ENCODE measurements at places on chromosomes 6 and 20.

GRCh38 chr6:15392182-15392581 lies 146.3 kb downstream of the JARID2 start:
- DNase-seq = no peak

GRCh38 chr6:76789580-76789979 lies 673.7 kb downstream of the HTR1B start:
- no peak for DNase-seq

- no peak for DNase-seq
These were observed 16.2 kb downstream of the AAR2 start for GRCh38 chr20:36252511-36252910.

GRCh38 chr20:9969626-9970025 lies 65.2 kb upstream of the ANKEF1 start:
- no peak for DNase-seq

- DNase-seq = no peak
These were observed 27.3 kb upstream of the SLC9A8 start for GRCh38 chr20:49785149-49785851.

GRCh38 chr6:135576055-135576454 lies 78.5 kb upstream of the AHI1 start:
- no peak for DNase-seq

- no peak for DNase-seq
These were observed 9.4 kb downstream of the SPDEF start for GRCh38 chr6:34546551-34547321.

DNA sequence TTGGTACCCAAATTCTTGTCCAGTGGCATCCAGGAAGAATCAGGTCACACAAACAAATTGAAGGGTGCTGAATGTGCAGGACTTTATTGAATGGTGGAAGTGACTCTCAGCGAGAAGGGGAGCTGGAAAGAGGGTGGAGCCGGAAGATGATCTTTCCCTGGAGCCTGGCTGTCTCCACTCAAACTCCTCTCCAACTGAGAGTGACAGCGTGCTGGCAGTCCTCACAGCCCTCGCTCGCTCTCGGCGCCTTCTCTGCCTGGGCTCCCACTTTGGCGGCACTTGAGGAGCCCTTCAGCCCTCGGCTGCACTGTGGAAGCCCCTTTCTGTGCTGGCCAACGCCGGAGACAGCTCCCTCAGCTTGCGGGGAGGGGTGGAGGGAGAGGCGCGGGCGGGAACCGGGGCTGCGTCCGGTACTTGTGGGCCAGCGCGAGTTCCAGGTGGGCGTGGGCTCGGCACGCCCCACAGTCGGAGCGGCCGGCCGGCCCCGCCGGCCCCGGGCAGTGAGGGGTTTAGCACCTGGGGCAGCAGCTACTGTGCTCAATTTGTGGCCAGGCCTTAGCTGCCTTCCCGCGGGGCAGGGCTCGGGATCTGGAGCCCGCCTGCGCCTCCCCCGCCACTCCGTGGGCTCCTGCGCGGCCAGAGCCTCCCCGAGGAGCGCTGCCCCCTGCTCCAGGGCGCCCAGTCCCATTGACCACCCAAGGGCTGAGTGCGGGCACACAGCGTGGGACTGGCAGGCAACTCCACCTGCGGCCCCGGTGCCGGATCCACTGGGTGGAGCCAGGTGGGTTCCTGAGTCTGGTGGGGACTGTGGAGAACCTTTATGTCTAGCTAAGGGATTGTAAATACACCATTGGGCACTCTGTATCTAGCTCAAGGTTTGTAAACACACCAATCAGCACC lies 26.7 kb upstream of the MBOAT1 start:
- DNase-seq = no peak

DNA sequence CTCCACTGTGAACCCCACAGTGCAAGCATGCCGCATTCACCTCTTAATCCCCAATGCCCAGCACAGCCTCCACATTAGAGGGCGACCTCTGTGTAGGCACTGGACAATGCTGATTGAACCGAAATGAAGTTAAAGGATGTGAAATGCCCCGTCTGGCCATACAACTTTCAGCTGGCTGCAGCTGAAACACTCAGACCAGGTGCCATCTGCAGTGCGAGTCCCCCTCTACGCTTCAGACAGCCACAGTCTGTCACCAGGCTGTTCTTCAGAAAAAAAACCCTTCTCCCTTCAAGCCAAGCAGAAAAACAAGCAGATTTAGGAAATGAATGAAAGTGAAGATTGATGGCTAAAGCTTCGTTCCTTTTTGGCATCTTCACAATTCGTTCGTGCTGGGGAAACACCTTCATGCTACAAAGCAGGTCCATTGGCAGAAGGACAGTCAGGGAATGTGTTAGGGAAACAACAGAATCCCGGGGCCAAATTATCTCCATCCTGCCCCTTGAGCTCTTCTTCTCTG lies 44.7 kb downstream of the TNFAIP3 start:
- no peak for DNase-seq

DNA sequence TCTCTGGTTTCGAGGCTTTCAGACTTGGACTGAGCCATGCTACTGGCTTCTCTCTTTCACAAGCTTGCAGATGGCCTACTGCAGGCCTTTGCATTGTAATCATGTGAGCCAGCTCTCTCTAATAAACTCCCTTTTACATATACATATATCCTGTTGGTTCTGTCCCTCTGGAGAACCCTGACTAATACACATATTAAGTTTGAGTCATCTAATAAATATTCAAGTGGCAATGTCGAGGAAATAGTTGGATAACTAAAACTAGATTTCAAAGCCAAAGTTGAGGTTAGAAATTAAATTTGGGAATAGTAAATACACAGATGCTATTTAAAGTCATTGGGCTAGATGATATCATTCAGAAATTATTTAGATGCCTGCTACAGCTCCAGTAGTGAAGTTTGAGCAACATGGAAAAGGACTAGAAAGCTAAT lies 1343.4 kb downstream of the GRIK2 start:
- DNase-seq = no peak

DNA sequence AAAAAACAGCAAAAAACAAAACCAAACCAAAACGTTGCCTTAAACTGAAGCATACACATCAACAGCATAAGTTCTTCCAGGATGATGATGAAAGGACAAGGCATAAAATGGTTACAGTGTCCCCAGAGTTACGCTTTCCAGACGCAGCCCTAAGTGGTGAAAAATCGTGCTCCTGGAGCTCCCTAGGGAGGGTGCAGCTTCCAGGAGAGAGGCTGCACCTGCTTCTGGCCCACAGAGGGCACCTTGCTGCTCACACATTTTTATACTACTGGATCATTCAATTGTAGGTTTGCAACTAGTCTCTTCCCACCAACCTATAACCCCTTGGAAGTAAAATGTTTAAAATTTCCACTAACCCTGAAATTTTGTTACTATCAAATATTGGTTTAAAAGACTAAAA lies 115.0 kb downstream of the PRKN start:
- DNase-seq = no peak

GRCh38 chr6:160162030-160162566 lies 40.5 kb downstream of the SLC22A1 start:
- no peak for DNase-seq

DNA sequence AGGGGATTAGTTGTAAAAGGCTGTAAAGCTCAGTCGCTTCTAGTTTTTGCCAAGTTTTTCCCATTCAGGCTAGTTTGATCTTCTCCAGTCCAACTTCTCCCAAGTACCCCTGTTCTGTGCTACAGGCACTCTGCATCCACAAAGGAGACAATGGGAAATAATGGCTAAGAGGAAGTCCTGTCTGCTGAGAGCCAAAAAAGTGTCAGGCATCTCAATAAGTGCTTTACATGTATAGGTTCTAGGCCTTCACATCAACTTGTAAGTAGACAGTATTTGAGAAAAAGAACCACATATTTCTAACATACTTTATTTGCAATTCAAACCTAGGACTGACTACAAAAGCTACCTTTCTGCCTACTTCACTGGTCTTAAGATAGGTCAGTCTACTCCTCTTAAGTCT lies 4.9 kb downstream of the HTR1B start:
- no peak for DNase-seq

DNA sequence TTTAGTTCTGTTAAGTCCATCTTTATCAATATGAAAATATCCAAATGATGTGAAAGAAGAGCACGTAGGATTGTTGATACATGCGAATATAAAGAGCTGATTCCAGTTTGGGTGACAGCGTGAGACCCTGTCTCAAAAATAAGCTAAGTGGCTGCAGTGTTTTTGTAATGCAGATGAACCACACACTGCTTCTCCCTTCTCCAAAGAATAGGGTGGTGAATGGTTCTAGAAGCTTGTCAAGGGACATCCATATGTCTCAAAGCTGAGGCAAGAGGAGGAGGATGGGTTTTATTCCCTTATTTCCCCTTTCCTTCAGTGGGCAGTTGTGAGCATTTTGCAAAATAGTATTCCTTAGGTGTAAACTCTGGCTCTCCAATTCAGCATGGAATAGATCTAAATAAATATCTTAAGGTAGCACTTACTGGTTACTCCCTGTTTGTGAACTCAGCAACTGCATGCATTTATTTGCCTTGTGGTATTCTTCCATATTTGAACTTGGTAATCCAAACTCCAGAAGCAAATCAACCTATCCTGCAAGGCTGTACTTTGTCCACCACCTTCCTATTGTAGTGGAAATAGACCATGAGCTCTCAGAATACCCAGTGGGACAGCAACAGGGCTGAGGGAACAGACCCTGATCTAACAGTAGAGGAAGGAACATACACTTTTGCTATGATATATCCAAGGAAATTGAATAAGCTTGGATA lies 38.0 kb downstream of the XRN2 start:
- no peak for DNase-seq

- no peak for DNase-seq
These were observed 14.1 kb upstream of the ZSCAN12 start for GRCh38 chr6:28413681-28414080.

DNA sequence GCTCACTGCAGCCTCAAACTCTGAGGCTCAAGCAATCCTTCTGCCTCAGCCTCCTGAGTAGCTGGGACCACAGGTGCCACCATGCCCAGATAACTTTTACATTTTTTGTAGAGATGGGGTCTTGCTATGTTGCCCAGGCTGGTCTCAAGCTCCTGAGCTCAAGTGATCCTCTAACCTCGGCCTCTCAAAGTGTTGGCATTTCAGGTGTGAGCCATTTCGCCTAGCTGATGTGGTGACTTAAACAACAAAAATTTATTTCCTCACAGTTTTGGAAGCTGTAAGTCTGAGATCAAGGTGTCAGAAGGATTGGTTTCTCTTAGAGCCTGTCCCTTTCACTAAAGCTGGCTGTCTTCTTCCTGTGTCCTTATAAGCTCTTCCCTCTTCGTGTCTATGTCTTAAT lies 15.0 kb upstream of the JARID2 start:
- DNase-seq = no peak

DNA sequence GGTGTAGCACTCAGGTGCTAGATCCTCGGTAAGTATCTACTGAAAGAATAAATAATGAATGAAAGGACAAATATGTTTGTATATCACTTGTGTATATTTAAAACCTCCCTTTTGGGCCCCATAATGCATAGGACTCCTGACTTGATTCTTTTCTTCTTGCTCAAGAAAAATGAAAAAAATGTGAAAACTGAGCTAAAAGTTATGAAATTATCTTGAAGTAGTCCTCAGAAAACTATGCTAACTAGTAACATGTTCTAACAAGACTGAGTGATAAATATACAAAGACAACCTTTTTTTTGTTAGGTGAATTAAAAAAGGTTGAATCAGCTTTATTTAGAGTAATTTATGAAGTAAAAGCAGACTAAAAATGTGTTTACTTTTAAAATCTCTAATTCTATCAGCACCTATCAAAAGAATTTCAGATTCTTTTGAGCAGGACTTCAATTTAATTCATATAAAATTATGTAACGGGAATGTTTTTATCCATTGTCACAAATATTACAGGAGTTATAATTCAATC lies 247.8 kb upstream of the JAG1 start:
- no peak for DNase-seq

DNA sequence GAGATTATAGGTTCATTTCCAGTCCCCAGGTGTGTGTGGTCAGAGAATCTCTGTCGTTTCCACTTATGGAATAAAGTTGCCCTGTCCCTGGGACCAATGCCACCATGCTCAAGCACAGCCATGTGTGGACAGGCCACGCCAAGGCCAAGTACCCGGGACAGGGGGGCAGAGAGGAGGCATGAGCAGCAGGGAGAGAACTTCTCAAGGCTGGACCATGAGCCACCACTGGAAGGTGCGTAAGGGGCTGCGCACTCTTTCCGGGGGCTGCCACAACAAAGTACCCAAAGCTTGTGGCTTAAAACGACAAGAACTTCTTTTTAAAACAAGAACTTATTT lies 209.2 kb upstream of the KCNQ5 start:
- DNase-seq = no peak

DNA sequence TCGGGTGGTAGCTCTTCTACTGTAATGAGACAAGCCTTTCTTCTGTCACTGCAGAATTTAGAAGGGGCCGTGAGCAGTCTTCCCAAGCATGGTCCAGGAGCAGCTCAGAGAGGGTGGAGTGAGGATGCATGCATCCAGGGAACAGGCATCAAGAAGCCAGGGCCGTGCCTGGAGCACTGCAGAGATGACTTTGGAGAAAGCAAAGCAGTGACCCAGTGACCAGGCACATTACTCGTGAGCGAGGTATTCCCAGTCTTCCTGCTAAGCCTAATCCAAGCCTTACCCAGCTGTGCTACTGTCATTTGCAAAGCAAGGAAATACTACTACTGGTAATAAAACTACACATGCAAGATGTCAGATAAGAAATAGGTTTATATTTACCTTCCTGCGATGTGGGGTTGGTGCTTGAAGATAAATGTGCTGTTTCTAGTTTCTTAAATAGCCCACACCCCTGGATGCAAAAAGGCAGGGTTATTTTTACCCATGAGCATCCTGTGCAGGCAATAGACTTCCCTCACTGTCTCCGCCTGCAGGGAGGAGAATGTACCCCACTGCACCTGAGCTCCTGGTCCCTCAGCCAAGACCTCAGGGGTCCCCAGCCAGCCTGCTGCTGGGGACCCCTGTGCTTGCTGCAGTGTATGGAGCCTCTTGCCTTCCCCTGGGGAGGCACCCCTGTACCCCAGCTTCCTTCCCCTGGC lies 62.9 kb downstream of the SSR1 start:
- no peak for DNase-seq

DNA sequence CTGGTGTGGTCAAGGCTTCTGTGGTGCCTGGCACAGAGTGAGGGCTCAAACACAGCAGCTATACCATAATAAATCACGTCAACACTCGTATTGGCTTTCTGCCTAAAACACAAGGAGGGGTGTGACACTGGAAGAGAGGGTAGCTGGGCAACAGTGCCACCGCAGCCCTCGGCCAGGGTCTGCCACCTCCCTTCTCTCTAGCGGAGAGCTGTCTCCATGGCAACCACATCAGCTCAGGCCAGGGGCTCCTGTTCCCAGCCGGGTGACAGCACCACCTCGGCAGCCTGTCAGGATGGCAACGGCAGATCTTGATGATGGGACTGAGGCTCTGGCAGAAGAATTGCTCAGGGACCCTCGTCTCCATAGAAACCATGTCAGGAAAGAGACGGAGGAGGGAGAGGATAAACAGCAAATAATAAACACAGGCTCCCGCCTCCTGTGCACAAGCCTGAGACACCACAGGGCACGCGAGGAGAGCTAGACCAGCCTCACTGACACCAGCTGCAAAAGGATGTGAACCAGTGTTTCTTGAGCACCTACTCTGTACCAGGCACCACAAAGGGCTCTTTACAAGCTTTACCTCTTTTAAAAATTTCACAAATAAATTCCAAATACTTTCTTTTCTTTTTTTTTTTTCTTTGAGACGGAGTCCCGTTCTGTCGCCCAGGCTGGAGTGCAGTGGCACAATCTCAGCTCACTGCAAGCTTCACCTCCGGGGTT lies 50.4 kb upstream of the TLDC2 start:
- no peak for DNase-seq

GRCh38 chr6:161244725-161245124 lies 29.1 kb downstream of the AGPAT4 start:
- DNase-seq = no peak

All from CD4-positive, alpha-beta T cell (primary cell).